ENCODE measurements at places on chromosomes 7 and 10. TPM values are rescaled to one million over a fixed set of nuclear protein-coding genes. Genes with fewer than 3 reads are reported as not detected.

GRCh38 chr10:78215645-78216044 lies 182.0 kb downstream of the RPS24 start:
- DNase-seq: no peak
- H3K4me3 ChIP-seq: no peak overlapping the region
- no peaks in the 10 kb centered on the region for H3K36me3 ChIP-seq
- peaks cover 26% of the 10 kb centered on the region for H3K27me3 ChIP-seq
- H3K4me1 ChIP-seq: no peaks in the 10 kb centered on the region
- H3K27ac ChIP-seq: no peak overlapping the region

GRCh38 chr10:73439605-73440312 lies 6.4 kb upstream of the MSS51 start:
- H3K4me3 ChIP-seq: peak overlapping the region; percentile 14
- peak overlapping the region; percentile 33 for H3K27ac ChIP-seq
- H3K36me3 ChIP-seq: peaks cover 2% of the 10 kb centered on the region
- H3K27me3 ChIP-seq: no peaks in the 10 kb centered on the region
- DNase-seq: no peak

- no peaks in the 10 kb centered on the region for H3K4me1 ChIP-seq
- no peaks in the 10 kb centered on the region for H3K36me3 ChIP-seq
- no peak overlapping the region for H3K4me3 ChIP-seq
- H3K27ac ChIP-seq: no peak overlapping the region
These were observed 265.2 kb upstream of the PHF14 start for GRCh38 chr7:10708447-10708846.

GRCh38 chr7:142714375-142714774 lies 34.9 kb upstream of the PRSS1 start:
- DNase-seq: no peak
- H3K36me3 ChIP-seq: no peaks in the 10 kb centered on the region
- H3K4me3 ChIP-seq: peak overlapping the region; percentile 59
- H3K4me1 ChIP-seq: peaks cover 66% of the 10 kb centered on the region
- peak overlapping the region; percentile 79 for H3K27ac ChIP-seq

DNA sequence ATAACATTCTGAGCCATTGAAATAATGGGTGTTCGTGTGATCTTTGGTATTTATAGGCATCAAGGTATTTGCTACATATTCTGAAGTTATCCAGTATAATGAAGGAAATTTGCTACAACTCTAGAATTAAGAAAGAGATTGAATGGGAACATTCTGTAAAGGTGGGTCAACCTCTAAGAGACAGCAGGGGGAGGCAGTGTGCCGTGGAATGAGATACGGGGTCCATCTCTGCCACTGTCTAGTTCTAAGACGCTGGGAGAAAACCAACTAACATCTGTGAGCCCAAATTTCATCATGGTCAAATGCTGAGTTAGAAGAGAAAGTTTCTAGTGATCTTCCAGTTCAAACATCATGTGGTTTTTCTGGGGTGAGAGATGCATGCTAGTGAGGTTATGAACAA lies 368.9 kb downstream of the SORCS1 start:
- H3K4me3 ChIP-seq: no peak overlapping the region
- no peaks in the 10 kb centered on the region for H3K27me3 ChIP-seq
- no peak overlapping the region for H3K27ac ChIP-seq
- no peak for DNase-seq
- no peaks in the 10 kb centered on the region for H3K4me1 ChIP-seq

The PRPS1L1 gene
- total RNA-seq: not detected

The ANKRD22 gene
- 0.24 TPM for total RNA-seq

The HMX3 gene
- 2.0 TPM for total RNA-seq

GRCh38 chr10:61669161-61669725 lies 6.5 kb downstream of the CABCOCO1 start:
- H3K4me1 ChIP-seq: no peaks in the 10 kb centered on the region
- no peak overlapping the region for H3K4me3 ChIP-seq
- peaks cover 8% of the 10 kb centered on the region for H3K27me3 ChIP-seq
- H3K27ac ChIP-seq: no peak overlapping the region

The AKR1C4 gene
- total RNA-seq: not detected

DNA sequence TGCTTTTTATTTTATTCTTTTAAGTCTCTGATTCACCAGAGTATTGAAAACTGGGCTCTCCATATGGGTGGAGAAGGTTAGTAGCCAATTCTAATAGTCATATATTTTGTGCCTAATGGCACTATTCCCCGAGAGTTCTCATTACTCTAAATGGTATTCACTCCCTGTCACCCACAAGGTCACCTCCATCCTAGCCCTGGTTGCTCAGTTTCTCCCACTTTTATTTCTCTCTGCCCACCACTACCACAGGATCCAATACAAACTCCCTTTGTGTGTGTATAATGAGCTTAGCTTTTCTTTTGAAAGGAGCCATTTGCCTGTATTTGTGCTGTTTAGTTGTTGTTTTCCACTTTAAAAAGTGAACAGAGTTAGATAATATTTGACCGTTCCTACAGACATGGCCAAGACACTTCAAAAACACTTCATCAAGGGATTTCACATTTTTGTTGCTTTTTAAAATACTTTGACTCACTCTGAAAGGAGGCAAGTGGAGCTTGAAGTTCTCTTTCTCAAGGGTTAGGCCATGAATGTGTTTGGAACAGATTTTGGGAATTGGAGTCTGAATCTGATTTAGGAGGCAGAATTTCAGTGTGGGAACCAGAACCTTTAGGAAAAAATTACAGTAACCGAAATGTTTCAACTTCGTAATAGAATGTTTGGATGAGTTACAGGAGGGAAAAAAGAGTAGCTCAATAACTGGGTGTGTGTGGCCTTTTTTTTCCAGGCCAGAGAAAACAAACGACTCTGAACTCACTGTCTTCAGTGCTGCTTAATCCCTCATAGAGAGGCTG lies 321.3 kb downstream of the BICC1 start:
- H3K36me3 ChIP-seq: no peaks in the 10 kb centered on the region
- H3K4me1 ChIP-seq: no peaks in the 10 kb centered on the region
- H3K27me3 ChIP-seq: no peaks in the 10 kb centered on the region
- H3K27ac ChIP-seq: no peak overlapping the region
- H3K4me3 ChIP-seq: no peak overlapping the region

The HOXA11 gene
- 0.14 TPM for total RNA-seq

DNA sequence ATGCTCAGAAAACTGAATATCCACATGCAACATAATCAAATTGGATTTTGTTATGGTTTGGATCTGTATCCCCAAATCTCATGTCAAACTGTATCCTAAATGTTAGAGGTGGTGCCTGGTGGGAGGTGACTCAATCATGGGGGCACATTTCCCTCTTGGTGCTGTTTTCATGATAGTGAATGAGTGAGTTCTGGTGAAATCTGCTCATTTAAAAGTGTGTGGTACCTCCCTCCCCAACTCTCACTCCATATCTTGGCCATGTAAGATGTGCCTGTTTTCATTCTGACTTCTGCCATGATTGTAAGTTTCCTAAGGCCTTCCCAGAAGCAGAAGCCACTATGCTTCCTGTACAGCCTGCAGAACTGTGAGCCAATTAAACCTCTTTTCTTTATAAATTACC lies 239.6 kb upstream of the KLF14 start:
- peak overlapping the region; percentile 99 for H3K27ac ChIP-seq
- DNase-seq: peak; percentile 36
- H3K4me3 ChIP-seq: peak overlapping the region; percentile 6
- H3K4me1 ChIP-seq: peaks cover 84% of the 10 kb centered on the region

DNA sequence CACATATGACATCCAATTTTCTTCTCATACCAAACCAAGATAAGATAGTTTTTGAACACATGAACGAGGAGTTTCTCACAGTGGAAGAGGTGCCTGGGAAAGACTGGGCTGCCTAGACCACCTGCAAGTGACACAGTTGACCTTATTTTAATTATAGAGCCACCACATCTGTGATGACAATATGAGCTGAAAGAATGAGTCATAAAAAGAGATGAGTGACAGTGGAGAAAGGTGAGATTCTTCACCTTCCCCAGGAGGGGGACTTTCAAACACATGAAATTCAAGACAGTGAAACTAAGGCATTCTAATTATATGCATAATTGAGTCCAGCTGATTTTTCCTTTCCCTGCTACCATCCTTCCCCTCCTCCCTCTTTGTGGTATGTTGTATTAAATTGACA lies 475.5 kb downstream of the NXPH1 start:
- H3K4me1 ChIP-seq: no peaks in the 10 kb centered on the region
- no peaks in the 10 kb centered on the region for H3K27me3 ChIP-seq
- DNase-seq: no peak
- no peak overlapping the region for H3K4me3 ChIP-seq

DNA sequence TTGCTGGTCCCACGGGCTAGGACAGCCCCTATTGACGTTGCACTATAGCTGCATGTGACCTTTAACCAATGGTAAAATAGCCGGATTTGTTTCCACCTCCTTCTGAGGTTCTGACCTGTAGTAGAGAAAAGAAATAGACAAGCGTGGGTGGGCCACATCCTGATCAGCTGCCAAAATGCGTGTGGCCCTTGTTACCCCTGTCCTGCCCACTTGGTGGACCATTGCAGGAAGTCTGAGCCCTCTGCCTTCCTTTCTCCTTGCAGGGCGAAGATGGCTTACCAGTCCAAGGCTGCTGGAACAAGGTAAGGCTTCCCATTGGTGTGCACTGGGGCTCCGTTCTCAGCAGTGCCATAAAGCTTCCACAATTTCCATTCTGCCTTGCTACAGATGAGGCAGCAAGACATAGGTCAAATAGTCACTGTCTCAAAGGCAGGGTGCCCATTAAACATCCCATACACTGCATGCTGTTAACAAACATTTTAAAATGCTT lies 95.9 kb upstream of the MACROH2A2 start:
- DNase-seq: no peak
- no peak overlapping the region for H3K4me3 ChIP-seq
- peaks cover 33% of the 10 kb centered on the region for H3K27me3 ChIP-seq
- H3K4me1 ChIP-seq: no peaks in the 10 kb centered on the region

GRCh38 chr10:95308389-95309302 lies 17.8 kb upstream of the PDLIM1 start:
- peaks cover 10% of the 10 kb centered on the region for H3K27me3 ChIP-seq
- H3K4me3 ChIP-seq: no peak overlapping the region
- H3K36me3 ChIP-seq: no peaks in the 10 kb centered on the region

The KCNMA1 gene
- 0.55 TPM for total RNA-seq

DNA sequence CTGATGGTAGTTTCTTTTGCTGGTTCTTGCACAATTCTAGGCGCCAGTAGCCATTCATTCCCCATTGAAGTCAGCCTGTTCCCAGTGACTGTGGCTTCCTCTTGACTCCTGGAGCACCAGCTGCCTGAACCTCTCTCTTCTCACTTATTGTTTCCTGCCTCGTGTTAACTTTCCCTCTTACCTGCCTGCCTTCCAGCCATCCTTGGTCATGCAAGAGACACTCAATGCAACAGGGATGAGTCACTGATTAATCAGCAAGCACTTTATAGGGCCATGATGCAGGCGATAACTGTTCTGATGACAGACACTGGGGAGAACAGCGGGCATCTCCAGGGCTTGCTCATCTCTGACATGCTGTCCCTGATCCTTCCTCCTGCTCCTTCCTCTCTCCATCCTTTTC lies 122.0 kb downstream of the PLCE1 start:
- H3K27me3 ChIP-seq: peaks cover 8% of the 10 kb centered on the region
- no peak overlapping the region for H3K4me3 ChIP-seq
- DNase-seq: no peak
- no peaks in the 10 kb centered on the region for H3K36me3 ChIP-seq
- no peak overlapping the region for H3K27ac ChIP-seq

DNA sequence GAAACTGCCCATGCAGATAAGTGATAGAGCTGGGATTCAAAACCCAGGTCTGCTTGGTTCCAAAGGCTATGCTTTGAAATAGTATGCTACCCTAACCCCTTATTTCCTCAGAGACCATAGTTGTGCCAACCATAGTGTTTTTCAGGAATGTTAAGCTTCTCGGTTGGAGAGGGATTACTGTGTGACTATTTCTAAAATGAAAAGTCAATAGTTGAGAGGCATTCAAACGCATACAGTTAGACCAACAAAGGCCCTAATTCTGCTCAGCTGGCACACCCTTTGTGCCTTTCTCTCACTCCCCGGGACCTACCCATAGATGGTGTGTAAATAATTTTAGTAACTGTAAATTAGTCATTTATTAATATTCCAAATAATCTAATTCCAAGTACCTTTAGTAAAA lies 64.6 kb upstream of the RNF148 start:
- H3K36me3 ChIP-seq: no peaks in the 10 kb centered on the region
- no peak for DNase-seq
- no peak overlapping the region for H3K4me3 ChIP-seq
- H3K4me1 ChIP-seq: no peaks in the 10 kb centered on the region
- H3K27me3 ChIP-seq: no peaks in the 10 kb centered on the region

GRCh38 chr10:127736915-127737562 lies at the start of gene FOXI2:
FOXI2 (plus strand) TSS chr10:127737185; CDS start chr10:127737274, 89 bp downstream.
- H3K4me3 ChIP-seq: no peak within 1 kb of the TSS
- H3K36me3 ChIP-seq: peaks cover 2% of the 10 kb centered on the region
- no peak within 1 kb of the TSS for H3K27ac ChIP-seq
- no peak for DNase-seq

The GJD4 gene
- total RNA-seq: not detected

The CDCA7L gene
- total RNA-seq: 49.1 TPM

GRCh38 chr7:100676501-100677306 lies 3.2 kb downstream of the GNB2 start:
- H3K4me3 ChIP-seq: peak overlapping the region; percentile 92
- H3K36me3 ChIP-seq: peaks cover 5% of the 10 kb centered on the region
- DNase-seq: no peak
- H3K27me3 ChIP-seq: no peaks in the 10 kb centered on the region
- H3K4me1 ChIP-seq: peaks cover 26% of the 10 kb centered on the region

- H3K36me3 ChIP-seq: no peaks in the 10 kb centered on the region
- H3K27ac ChIP-seq: no peak overlapping the region
- H3K27me3 ChIP-seq: no peaks in the 10 kb centered on the region
- H3K4me1 ChIP-seq: no peaks in the 10 kb centered on the region
These were observed 269.3 kb downstream of the PPP1R3A start for GRCh38 chr7:113649556-113649955.

DNA sequence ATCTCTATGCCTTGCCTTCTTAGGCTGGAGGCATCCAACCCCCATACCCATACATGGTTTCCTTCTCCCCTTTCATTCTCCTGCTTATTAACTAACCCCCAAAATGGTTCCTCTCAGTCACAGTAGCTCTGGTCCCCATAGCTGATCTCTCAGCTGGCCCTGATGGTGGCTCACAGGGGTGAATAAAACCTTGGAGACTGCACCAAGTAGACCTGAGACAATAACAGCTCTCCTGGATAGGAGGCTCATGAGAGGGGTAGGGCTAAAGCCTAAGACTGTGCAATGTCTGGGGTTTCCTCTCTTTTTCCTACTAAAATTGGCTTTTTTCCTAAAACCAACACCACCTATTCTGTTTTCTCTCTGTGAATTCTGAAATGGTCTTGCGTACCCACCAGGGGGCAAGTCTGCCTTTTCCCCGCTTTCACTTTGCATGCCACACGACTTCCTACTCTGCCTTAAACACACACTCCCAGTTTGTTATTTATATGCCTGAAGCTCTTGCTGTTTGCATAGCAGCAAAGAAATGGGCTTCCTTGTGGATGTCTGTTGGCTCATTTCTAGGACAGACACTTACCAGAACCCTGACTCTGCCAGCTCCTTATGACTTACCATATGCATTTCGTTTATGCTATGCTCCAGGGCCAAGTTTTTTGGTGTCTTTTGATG lies 18.4 kb upstream of the PON1 start:
- no peaks in the 10 kb centered on the region for H3K4me1 ChIP-seq
- no peaks in the 10 kb centered on the region for H3K27me3 ChIP-seq
- H3K27ac ChIP-seq: no peak overlapping the region
- H3K36me3 ChIP-seq: no peaks in the 10 kb centered on the region
- H3K4me3 ChIP-seq: no peak overlapping the region
- no peak for DNase-seq

The VPS26A gene
- total RNA-seq: 39.0 TPM

Data from activated T-cell treated with anti-CD3 and anti-CD28 coated beads, Interleukin-2, amount 50 U/mL, for 72 hours (primary cell).